COLO829 (cell line): ENCODE measurements at places on chromosomes 2 and 18.

DNA sequence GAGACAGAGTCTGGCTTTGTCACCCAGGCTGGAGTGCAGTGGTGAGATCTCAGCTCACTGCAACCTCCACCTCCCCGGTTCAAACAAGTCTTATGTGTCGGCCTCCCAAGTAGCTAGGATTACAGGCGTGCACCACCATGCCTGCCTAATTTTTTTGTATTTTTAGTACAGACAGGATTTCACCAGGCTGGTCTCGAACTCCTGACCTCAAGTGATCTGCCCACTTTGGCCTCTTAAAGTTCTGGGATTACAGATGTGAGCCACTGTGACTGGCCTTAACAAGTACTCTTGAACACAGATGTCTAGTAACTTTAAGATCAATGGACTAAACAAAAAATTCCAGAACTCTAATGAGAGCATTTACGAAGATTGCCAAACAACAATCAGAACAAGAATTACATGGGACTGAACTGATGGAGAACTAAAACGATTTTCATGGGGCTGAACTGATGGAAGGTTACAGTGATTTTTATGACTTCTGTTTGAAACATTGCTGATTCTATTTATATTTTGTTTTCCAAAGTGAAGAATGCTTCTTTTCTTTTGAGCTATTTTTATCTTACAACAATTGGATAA lies 46.5 kb upstream of the ST3GAL5 start:
- DNase-seq, result no peak

DNA sequence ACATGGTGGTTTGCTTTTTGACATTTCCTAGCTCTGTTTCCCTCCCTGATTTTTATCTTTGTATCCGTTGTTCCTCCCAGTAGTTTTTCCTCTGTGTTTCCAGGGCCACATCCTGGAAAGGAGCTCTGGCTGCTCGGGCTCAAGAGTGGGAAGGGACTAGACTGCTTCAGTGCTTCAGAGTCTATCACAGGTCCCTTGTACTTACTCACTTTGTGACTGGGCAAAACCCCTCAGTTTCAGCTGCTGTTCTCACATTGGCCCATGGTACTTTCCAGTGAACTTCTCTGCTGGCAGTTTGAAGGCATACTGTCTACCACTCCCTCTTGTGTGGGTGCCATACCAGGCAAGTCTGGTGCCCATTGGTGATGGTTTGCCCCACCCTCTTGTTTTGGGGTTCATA lies 7.5 kb upstream of the STAMBP start:
- no peak for DNase-seq

DNA sequence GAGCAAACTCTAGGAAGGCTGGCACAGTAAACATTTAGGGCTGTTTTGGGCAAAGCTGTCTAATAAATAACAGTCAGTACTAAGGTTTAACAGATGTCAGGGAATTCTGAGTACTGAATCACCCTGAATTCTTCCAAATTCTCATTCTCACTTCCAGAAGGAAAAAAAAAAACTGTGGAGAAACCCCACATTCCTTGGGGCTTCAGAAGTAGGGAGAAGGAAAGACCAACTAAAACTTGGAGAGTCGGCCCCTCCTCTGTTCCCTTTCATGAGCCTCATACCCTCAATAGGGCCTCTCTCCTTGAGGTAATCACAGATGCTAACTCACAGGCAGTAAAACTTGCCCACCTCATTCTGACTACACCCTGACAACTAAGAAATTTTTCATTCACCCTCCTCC lies 62.1 kb downstream of the CCDC148 start:
- no peak for DNase-seq

DNA sequence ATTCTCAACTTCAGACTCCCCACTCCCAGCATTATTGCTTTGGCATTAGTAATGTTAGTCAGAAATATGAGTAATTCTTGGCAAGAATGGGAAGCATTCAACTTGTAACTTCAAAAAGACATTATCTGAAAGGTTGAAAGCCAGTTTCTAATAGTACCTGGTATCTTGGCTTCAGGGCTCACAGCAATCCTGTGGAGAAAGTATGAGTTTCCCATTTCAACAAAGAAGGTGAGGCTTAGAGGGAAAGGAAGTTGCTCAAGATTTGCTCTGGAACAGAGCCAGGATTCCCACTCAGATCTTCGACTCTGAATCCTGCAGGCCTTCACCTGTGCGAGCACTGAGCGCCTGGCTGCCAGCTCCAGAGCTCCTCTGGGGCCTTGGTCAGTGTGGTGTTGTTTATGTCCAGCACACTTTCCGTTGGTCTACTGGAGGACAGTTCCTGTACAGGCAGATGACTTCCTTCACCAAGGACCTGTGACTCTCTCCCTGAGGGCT lies 136.1 kb downstream of the MCFD2 start:
- DNase-seq, result no peak

- no peak for DNase-seq
Observed at GRCh38 chr2:22907330-22907729, 477.6 kb upstream of the KLHL29 start.

GRCh38 chr2:113755035-113755834 lies 1.2 kb downstream of the SLC35F5 start:
- no peak for DNase-seq

GRCh38 chr2:235642446-235643098 lies 148.7 kb downstream of the AGAP1 start:
- DNase-seq, result no peak

GRCh38 chr18:54531402-54532065 lies 59.5 kb upstream of the DYNAP start:
- DNase-seq, result no peak

DNA sequence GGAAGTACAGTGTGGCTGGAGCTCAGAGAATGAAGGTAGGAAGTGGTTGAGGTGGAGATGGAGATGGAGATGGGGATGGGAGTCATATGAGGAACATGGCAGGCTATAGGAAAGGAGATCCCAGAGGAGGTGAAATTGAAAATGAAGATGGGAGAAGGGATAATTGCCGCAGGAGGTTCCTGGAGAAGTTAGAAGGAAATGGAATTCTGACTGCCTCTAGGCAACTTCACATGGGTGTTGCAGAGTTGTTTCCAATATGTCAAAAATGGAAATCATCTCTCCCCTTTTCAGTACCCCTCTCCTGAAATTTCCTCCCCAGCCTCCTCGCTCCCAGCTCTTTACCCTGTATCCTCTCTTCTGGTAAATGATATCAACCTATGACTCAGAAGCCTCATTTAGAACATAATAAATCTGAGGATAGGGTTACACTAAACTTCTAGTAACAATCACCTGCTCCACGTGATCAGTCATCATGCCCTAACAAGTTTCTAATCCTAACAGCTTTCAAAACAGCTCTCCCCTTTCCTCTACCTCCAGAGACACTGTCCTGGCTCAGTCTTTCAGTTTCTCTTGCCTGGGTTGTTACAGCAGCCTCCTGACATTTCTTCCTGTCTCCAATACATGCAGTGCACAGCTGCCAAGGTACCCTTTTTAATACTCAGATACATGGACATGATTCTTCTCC lies 201.9 kb upstream of the RBMS1 start:
- DNase-seq, result no peak

GRCh38 chr2:66508484-66509071 lies 73.7 kb downstream of the MEIS1 start:
- no peak for DNase-seq
